ENCODE measurements at places on chromosomes 7 and 10. TPM values are rescaled to one million over a fixed set of nuclear protein-coding genes. Genes with fewer than 3 reads are reported as not detected.

Gene DNAH11
- 5.2 TPM for total RNA-seq

Gene SLC16A9
- total RNA-seq: 12.8 TPM

Gene OR2A12
- total RNA-seq: not detected

Gene HMX3
- not detected for total RNA-seq

Gene FFAR4
- total RNA-seq: 1.5 TPM

Gene SAMD9L
- total RNA-seq: 2.8 TPM

Gene PTPRN2
- 3.6 TPM for total RNA-seq

Gene PLEKHS1
- not detected for total RNA-seq

Gene SDK1
- total RNA-seq: 4.8 TPM

Gene ZNF503
- total RNA-seq: 42.3 TPM

Gene ZNF117
- total RNA-seq: 1.9 TPM

Gene CRHR2
- not detected for total RNA-seq

Measured in PC-3 (cell line).